T-helper 17 cell (primary cell): ENCODE measurements at places on chromosomes 3 and 15.

GRCh38 chr3:147384210-147385058 lies 21.9 kb downstream of the ZIC4 start:
- DNase-seq: no peak

DNA sequence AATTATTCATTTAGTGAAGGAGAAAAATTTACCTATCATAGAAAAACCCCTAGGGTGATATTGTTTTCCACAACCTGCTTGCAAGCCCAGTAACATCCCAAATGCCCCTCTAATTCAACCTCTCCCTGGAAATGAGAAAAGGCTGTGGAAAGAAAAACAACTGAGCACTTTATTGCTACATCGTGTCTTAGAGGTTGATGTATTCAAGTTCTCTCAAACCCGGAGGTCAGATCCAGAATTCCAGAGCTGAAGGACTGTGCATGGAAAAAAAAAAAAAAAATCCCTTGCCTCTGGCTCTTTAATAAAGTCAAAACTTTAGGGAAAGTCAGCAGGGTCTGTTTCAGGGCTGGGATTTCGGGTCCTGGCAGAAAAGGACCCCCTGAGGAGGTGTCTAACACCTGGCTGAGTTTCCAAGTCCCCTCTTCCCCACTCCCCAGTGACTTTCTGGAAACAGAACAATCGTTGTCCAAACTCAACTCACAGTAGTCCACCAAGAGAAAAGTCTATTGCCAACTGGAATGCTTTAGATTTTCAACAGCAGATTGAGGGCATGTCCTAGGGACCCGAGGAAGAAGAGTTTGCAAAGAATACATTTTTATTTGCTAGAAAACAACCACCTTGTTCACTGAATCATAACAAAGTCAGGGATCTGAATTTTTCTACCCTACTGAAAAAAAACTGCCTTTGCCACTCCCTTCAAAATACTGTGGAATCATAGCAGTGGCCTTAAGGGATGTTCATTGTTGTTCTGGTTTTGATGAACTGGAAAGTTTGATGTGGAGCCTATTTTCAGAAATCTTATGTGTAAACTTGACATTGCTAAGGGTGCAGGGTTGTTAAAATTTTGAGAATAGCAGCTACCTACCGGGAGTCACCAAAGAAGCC lies 207.5 kb upstream of the ADAMTS9 start:
- DNase-seq: no peak

- DNase-seq: no peak
Observed at GRCh38 chr15:69673291-69673881, 220.8 kb downstream of the RPLP1 start.

DNA sequence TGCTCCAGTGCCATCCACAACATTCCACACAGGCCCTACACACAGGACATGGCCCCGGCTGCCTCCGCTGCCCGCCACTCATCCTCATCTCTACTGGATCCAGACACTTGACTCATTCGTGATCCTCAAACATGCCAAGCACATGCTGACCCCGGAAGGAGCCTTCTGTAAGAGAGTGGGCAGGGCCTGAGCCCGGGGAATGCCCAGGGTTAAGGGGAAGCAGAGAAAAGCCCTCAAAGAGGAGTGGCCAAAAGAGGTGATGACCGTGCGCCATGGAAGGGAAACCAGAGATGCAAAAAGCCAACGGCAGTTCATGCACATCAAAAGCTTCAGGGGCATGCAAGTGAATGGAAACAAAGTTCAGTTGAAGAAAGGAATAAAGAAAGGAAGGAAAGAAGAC lies 46.1 kb downstream of the RFTN1 start:
- peak; percentile 27 for DNase-seq

DNA sequence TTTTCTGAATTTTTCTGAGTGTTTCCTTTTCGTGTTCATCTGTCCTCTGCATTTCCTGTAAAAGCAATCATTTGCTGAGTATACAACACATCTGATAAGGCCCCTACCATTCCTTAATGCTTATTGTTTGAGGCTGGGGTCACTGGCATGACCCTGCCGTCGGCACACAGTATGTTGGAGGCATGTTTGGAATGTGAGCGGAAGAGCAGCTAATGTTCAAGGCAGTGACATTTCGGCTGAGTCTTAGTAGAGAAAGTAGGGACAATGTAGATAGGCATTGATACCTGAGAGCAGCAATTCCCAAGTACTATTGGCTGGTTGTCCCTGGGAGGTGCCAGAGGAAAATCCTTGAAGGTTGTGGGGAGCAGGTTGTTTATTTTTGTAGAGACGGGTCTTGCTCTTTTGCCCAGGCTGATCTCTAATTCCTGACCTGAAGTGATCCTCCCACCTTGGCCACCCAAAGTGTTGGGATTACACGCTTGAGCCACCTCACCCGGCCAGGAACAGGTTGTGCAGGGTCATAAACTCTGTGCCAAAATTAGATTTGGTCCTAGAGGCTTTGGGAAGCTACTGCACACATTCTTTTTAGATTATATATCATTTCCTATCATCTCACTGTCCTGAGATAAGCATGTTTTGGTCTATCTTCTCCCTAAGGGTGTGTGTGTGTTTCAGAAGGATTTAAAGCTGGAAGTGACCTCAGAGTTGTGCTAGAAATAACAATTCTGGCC lies 13.5 kb downstream of the PTPN23 start:
- DNase-seq: no peak

DNA sequence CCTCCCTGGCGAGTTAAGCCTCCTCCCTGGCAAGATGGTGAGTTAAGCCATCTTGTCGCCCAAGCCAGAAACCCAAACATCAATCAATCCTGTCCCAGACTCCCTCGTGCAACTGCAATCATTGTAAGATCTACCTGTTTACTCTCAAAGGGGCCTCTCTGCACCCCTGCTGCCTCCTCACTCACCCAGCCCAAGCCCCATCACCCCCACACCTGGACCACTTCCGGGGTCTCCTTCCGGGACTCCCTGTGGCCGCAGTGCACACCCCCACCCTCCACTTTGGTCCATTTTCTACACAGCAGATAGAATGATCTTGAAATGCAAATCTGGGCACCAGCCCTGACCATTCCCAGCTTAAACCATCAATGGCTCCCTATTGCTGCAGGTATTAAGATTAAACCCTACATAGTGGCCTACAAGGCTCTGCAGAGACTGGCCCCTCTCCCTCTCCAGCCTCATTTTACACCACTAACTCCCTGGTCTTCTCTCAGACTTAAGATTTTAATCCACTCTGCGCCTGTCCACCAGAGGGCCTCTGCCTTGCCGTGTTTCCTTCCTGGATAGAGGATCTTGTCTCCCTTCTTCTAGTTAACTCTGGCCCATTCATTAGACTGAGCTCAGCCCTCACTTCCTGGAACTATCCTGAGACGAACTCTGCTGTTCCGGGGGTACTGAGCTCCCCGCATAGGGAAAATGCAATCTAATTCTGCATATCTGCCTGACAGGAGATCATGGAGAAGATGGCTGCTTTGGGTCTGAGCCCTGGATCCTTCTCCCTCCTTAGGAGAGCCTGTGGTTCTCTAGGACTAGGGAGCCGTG lies 41.9 kb upstream of the SLC6A1 start:
- no peak for DNase-seq

DNA sequence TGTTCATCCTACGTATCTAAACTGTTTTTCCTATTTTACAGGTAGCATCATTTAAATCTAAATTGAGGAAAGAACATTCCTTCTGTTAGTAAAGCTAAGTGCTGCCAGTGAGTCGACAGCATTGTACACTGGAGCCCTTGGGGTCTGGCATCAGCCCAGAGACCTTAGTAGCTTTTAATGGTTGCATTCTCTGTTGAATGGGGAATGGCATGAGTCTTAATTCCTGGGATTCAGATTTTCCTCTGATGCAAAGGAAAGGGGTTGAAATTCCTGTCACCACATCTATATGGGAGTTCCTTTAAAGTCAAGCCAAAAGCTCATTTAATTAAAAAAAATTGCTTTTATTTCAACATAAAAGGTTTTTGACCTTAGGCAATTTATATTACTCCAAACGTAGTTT lies 148.4 kb upstream of the GBE1 start:
- DNase-seq: no peak

DNA sequence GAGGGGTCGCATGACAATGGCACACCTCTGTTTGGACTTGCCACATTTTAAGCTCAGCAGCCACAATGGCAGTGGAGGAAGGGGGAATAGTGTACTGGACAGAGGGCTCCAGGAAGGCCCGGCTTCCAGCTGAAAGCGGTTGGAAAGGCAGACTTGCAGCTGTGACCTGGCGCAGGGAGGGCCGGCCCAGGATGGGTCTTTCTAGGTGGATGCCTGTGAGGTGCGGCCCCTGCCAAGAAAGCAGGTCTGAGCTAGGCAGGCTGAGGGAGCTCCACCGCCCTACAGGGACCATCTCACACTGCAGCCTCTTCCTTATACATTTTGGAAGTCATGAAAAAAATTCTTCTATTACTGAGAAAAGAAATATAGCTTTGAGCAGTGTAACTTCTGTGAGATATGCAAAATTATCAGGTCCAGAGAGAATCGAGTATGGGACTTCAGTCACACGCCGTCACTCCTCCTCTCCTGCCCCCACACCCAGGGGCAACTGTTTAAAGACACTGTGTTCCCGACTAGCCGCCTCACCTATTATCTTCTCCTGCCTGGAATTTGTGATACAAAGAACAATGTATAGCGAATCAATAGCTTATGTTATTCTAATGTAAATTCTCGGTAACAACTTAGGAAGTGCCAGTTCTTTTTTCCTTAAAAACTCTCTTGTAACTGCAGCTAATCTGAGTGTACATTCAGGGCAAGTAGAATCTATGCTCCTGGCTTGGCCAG lies 331.0 kb downstream of the OCA2 start:
- no peak for DNase-seq

GRCh38 chr3:39021465-39022285 lies 30.1 kb downstream of the SCN11A start:
- DNase-seq: no peak

- no peak for DNase-seq
Observed at GRCh38 chr3:43629741-43630140, 7.9 kb upstream of the ANO10 start.

- DNase-seq: no peak
Observed at GRCh38 chr3:86938416-86939105, 52.4 kb downstream of the VGLL3 start.

GRCh38 chr3:192597506-192597905 lies 129.8 kb downstream of the FGF12 start:
- DNase-seq: no peak

DNA sequence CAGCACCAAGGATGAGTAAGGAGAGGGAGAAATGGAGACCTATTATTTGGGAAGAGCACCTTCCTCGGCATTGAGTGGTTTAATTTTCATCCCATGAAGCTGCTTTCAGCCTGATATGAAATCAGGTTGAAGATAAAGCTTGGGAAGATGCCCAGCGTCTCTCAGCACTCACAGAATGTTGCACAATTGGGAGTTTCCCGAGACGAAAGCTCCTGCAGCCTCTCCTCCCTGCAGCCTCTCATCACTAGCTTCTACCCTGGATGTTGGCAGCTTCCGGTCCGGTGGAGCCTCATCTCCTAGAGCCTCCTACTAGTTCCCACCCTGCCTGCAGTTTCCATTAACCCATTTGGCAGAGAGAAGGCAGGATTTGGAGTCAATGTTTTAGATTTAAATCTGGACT lies 40.3 kb downstream of the EDEM1 start:
- DNase-seq: no peak

DNA sequence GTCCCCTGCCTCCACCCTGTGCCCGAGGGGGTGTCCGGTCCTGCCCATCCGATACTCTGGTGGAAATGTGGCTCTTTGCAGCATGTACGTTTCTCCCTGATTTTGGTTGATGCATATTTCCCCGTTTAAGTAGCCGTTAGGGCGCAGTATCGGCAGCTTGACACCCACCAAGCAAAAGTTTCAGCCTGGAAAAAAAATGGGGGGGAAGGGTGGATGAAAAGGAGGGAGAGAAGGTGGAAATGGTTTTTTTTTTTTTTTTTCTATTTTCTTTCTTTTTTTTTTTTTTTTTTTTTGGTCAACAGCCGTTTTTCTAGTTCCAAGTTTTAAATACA lies 1.3 kb downstream of the RAP2B start:
- DNase-seq: no peak

GRCh38 chr3:179398574-179399231 lies 51.2 kb downstream of the MFN1 start:
- DNase-seq: no peak
